GM12892 (cell line): ENCODE measurements at places on chromosomes 12 and 14.
A peak's percentile ranks its signal among the peaks of the same experiment; 100 is the strongest.

DNA sequence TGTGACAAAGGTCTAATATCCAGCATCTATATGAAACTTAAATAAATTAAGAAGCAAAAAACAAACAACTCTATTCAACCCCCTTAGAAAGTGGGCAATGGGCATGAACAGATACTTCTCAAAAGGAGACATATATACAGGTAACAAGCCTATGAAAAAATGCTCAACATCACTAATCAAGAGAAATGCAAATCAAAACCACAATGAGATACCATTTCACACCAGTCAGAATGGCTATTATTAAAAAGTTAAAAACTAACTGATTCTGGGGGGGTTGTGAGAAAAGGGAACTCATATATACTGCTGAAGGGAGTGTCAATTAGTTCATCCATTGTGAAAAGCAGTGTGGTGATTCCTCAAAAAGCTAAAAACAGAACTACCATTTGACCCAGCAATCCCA, 198.9 kb downstream of the BMP4 start:
- DNase-seq = no peak

- no peak for DNase-seq
Observed at GRCh38 chr14:22462923-22463322, 126.1 kb downstream of the DAD1 start.

- DNase-seq = no peak
Observed at GRCh38 chr12:109721276-109721675, 7.7 kb downstream of the FAM222A start.

GRCh38 chr12:23028158-23028802, 403.3 kb downstream of the ETNK1 start:
- DNase-seq = no peak

- DNase-seq = no peak
Observed at GRCh38 chr12:68406134-68406576, 74.0 kb upstream of the MDM1 start.

DNA sequence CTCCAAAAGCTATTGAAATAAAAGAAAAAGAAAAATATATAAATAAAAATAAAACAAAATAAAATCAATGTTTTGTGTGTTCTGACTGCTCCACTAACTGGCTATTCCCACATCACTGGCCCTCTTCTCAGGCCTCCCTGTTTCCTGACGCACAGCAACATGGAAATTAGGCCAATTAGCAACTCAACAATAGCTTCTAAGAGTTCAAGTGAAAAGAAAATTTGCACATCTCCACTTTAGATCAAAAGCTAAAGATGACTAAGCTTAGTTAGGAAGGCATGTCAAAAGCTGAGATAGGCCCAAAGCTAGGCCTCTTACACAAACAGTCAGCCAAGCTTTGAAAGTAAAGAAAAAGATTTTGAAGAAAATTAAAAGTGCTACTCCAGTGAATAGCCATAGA, 200.8 kb downstream of the DUSP6 start:
- DNase-seq = no peak

DNA sequence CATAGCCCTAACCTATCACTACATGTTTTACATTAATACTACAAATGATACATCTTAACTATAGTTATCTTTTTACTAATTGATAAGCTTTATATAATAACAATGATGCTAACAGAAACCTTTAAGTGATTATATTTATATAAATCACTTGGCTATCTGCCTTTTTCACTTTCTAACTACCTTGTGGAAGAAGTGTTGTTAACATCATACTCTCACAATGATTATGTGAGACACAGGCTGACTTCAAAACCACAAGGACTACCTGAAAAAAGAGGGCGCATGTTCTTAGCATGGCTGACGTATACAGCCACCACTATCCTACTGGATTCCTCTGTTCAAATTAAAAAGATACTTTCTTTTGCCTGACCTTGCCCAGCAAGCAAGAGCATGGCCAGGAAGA, 135.3 kb upstream of the SOX5 start:
- DNase-seq = no peak

- no peak for DNase-seq
Observed at GRCh38 chr14:85263916-85264675, 265.8 kb upstream of the FLRT2 start.

- DNase-seq = no peak
Observed at GRCh38 chr12:11880381-11880780, 190.4 kb upstream of the BCL2L14 start.

- DNase-seq = no peak
Observed at GRCh38 chr12:92378682-92379479, 233.2 kb upstream of the BTG1 start.

DNA sequence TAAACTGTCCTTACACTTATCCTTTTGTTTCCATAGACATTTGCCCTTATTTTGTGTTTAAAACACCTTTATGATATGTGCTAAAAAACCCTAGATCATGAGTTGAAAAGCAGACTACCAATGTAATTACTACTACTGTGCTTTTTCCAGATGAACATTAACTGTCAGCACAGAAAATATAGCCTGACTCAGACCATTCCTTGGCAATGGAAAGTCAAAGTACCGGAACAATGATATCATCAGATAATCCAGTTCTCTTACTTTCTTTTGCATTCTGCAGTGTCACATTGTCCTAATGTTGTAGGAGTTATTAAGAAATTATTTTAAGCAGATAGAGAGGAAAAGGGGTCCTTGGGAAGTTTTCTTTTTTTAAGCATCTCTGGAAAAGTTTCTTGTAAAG, 1189.0 kb upstream of the FLRT2 start:
- no peak for DNase-seq

- DNase-seq = no peak
Observed at GRCh38 chr12:61750604-61751003, 509.6 kb upstream of the USP15 start.

DNA sequence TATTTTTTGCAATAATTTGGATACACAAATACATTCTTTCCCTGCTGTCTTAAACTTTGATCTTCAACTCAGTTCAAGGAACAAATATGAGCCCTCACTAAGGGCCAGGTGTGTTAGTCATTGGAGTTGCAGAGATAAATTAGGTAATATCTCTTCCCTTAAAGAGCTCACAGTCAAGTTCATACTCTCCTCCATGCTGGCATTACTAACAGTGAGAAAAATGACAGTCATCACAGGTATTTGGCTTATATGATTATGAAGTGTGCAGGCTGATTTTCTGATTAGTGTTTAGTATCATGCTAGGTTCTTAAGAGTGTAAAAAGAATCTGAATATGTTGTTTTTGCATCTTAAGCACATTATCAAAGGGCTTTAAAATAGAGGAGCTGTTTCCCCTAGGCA, 594.7 kb downstream of the CCER1 start:
- no peak for DNase-seq

- no peak for DNase-seq
Observed at GRCh38 chr14:93481758-93482157, 51.0 kb downstream of the UNC79 start.

GRCh38 chr14:106044515-106044914, 518.1 kb downstream of the TMEM121 start:
- DNase-seq = no peak

DNA sequence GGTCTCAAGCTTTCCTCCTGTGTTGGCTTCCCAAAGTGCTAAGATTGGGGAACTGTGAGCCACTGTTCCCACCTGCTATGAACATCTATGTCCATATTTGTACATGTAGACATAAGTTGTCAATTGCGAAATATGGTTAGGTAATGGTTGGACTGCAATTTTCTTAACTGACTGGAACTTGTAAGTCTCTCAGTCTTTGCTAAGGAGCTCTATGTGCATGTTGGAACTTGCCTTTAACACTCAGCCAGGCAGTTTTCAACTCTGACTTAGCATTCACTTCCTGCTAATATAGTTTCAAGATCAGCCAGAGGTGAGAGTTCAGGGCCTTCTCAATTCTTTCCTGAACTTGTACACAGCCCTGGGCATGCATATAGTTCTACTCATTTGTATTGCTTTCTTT, 44.5 kb upstream of the EEA1 start:
- peak; percentile 17 for DNase-seq

DNA sequence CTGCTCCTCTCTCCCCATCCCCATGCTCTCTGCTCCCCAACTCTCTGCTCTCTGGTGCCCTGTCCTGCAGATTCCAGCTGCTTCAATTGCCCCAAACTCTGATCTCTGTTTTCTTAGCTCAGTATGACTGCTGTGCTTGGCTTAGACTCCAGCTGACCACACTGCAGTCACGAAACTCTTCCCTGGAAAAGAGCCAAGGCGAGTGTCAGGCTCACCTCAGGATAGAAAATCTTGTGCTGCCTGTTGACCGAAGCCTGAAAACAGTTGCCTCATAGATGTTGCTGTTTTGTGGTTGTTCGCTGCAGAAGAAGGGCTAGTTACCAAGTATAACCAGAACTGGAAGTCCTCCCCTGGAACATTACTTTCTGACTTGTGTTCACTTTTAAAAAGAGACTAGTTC, 6.7 kb upstream of the STON2 start:
- no peak for DNase-seq

DNA sequence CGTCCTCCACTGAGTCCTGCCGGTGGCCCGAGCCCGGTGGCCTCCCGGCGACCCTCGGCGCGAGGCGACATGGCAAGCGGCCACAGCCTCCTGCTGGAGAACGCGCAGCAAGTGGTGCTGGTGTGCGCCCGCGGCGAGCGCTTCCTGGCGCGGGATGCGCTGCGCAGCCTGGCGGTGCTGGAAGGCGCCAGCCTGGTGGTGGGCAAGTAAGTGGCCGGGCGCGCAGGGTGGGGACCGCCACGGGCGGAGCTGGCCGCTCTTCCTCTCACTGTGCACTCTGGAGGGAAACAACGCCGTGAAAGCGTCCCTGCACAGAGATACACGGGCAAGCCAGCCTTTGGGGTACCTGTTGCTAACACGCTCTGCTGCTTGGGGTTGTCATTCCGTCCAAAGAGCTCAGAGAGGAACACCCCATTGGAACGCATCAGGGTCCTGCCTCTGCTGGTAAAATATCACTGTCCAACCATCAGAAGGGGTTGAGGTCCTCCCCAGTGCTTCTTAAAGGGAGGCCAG, at the start of gene AMDHD1:
TSS of gene AMDHD1 (plus strand) at position 2 of the 513 bp plus-strand sequence. CDS start at position 70, 68 bp downstream.
- peak; percentile 42 for DNase-seq

DNA sequence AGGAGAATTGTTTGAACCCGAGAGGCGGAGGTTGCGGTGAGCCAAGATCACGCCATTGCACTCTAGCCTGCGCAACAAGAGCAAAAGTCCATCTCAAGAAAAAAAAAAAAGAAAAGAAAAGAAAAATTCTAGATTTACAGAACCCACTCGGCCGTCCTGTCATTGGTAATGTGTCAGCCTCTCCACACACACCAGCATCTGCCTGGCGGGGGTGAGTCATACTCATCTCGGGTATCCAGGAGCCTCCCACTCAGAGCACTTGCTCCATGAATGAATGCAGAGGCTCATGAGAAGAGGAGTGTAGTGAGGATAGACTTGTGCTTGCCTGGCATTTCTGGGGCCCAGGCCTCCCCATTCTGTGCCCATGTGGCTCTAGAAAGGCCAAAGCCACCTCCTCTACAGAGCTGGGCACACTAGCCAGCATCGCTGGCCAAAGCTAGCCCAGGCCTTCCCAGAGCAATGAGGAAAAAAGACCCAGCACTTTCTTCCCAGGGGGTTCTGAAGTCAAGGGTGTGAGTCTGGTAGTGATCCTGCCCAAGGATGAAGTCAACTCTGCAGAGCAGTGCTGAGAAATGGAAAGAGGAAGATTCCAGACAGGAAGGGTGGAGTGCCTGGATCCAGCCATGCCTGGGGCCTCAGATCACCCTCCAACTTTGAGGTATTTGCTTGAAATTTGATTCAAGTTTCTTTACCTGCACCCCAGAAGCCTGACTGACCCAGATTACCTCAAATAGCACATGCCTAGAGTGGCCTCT, 31.2 kb upstream of the KLC1 start:
- DNase-seq = no peak
